ENCODE measurements at places on chromosomes 1 and 21. TPM values are rescaled to one million over a fixed set of nuclear protein-coding genes. Genes with fewer than 3 reads are reported as not detected.

The S100A2 gene
- total RNA-seq, result 3.1 TPM

The DMBX1 gene
- not detected for total RNA-seq

The PFDN2 gene
- 22.2 TPM for total RNA-seq

The SPRR2E gene
- not detected for total RNA-seq

The FCRLB gene
- total RNA-seq, result 1.3 TPM

The TMEM52 gene
- total RNA-seq, result not detected

The DENND2C gene
- 10.2 TPM for total RNA-seq

The ADAMTS4 gene
- total RNA-seq, result 0.43 TPM

The AK2 gene
- 140 TPM for total RNA-seq

The CFAP141 gene
- not detected for total RNA-seq

The IER5 gene
- 6.1 TPM for total RNA-seq

The GREM2 gene
- total RNA-seq, result 5.1 TPM

The C1orf232 gene
- total RNA-seq, result not detected

The C8A gene
- not detected for total RNA-seq

The RGS18 gene
- not detected for total RNA-seq

The SMPDL3B gene
- not detected for total RNA-seq

The DNAJC16 gene
- 24.3 TPM for total RNA-seq

The RBBP4 gene
- total RNA-seq, result 107 TPM

The UBXN10 gene
- total RNA-seq, result 0.32 TPM

The PGLYRP3 gene
- not detected for total RNA-seq

The AGBL4 gene
- not detected for total RNA-seq

The TENT5C gene
- 8.0 TPM for total RNA-seq

The ESRRG gene
- not detected for total RNA-seq

The MLLT11 gene
- 3.4 TPM for total RNA-seq

The ACTN2 gene
- not detected for total RNA-seq

The CR1L gene
- total RNA-seq, result not detected

The C1orf185 gene
- not detected for total RNA-seq

The FCRL5 gene
- total RNA-seq, result not detected

The ADGRB2 gene
- 4.4 TPM for total RNA-seq

The GBP1 gene
- total RNA-seq, result 55.0 TPM

The FAM151A gene
- not detected for total RNA-seq

The HENMT1 gene
- total RNA-seq, result 5.4 TPM

The LCE1F gene
- not detected for total RNA-seq

The PKNOX1 gene
- 11.2 TPM for total RNA-seq

The INAVA gene
- total RNA-seq, result under 0.01 TPM

The OR2M3 gene
- not detected for total RNA-seq

The WASF2 gene
- total RNA-seq, result 30.1 TPM

The VAMP4 gene
- total RNA-seq, result 16.9 TPM

The VASH2 gene
- 0.43 TPM for total RNA-seq

The PTPN7 gene
- not detected for total RNA-seq

The HDAC1 gene
- 62.3 TPM for total RNA-seq

The CR2 gene
- not detected for total RNA-seq

The TEX38 gene
- not detected for total RNA-seq

The ITPKB gene
- 9.6 TPM for total RNA-seq

The NPHP4 gene
- total RNA-seq, result 6.1 TPM

The LIN28A gene
- total RNA-seq, result not detected

The IQGAP3 gene
- total RNA-seq, result 17.2 TPM

The BTBD8 gene
- total RNA-seq, result 8.8 TPM

The SPATA17 gene
- total RNA-seq, result 1.4 TPM
